A549 (cell line): ENCODE measurements at places on chromosomes 5 and 9.
A peak's percentile ranks its signal among the peaks of the same experiment; 100 is the strongest.

DNA sequence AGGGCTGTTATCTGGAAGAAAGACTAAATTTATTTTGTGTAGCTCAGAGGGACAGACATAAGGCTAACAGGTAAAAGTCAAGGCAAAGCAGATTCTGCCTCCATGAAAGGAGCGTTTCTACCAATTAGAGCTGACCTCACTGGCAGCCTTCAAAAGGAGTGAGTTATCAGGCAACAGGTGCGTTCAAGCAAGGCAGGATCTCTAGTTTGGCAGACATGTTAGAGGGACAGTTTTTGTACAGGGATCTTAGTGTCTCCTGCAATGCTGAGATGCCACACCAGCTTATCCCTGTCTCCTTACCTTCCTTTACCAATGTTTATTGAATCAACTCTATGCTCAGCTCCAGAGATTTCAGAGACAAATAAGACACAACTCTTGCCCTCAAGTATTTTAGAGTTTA lies 73.8 kb downstream of the NRG2 start:
- DNase-seq = no peak

GRCh38 chr9:110650261-110650660 lies 18.3 kb upstream of the MUSK start:
- no peak for DNase-seq

GRCh38 chr9:127050591-127051001 lies 71.8 kb downstream of the ANGPTL2 start:
- DNase-seq = no peak

- no peak for DNase-seq
Measured at GRCh38 chr5:75847561-75848021, 130.4 kb upstream of the POC5 start.

DNA sequence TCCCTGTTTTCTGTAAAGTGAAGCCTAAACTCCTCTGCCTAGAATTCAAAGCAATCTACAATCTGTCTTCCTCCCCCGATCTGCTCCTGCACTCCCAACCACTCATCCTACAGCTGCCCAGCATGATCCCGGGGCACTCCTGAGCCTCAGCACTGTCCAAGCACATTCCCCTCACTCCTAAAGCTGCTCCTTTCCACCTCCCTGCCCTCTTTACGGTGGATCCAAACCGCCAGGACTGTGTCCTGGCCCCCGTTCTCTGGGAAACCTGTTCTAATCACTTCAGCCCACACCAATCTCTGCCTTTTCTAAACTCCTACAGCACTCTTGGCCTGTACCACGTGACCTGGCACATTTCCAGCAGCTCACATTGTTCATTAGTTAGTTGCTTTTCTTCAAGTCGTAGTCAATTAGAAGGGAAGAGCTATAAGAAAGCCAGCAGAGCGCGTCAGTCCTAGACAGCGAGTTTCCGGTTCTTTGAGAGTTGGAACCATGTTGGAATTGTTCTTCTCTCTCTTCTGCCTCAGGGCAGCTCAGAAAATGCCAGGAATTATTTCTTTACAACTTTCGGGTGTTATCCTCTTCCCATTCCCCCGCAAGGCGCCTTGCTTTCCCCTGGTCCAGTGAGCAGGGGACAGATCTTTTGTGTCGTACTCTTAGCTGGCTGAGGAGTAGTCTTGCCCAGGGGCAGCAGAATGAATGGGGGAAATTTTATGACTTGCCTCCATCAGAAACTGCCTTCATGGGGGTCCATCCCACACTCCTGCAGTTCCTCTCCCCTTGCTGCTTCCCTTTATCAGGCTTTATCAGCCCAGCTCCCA lies 60.7 kb downstream of the NRG2 start:
- no peak for DNase-seq

- no peak for DNase-seq
Measured at GRCh38 chr5:154780128-154780527, 25.0 kb downstream of the LARP1 start.

DNA sequence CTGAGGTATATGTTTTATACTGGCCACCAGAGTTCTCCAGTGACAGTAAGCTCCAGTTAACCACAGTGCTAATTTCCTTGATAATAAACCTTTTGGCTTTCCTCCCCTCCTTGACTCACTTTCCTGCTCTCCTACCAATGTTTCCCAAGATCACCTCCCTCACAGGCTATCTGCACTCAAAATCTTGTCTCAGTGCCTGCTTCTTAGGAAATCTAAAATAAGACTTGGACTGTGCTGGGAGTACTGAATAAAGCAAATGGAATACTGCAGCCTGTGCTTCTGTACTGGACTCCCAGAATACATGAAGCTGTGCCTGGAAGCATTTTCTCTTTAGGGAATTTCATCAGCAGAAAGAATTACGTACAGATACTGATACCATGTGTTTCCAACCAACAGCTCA lies 1.7 kb upstream of the DCP2 start:
- DNase-seq = no peak

DNA sequence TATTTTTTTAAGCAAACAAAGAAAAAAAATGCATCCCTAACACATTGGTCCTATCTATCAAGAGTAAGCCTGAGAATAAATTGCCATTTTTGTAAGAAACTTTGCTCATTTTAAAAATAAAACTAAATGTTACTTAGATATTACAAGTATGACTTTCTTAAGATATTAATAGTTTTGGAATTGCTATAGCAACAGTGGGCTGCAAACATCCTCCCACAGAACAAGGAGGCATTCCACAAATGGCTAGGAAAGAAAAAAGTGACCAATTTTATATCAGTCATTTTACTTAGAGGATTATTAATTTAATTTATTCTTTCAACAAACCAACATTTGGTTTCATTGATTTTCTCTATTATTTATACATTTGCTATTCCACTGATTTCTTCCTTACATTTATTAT lies 63.7 kb downstream of the LURAP1L start:
- no peak for DNase-seq

- no peak for DNase-seq
Measured at GRCh38 chr5:44885903-44886302, 77.2 kb downstream of the MRPS30 start.

DNA sequence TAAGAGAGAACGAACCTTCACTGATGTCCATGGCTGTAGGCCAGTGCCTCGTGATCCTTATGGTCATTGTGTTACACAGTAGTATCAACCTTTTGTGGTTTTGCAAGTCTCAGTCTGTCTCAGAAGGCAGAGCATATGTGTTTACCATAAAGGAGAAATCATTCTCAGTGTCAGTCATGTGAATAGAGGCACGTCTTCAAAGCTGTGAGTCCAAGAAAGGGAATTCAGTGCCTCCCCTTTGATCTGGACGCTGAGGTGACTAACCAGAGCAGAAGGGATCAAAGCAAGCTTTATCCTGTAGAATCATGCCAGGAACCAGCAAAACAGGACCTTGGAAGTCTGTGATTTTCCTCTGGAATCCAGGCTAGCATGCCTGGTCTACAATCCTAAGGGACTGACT lies 433.9 kb downstream of the DNAH5 start:
- DNase-seq = no peak

GRCh38 chr9:109452761-109453160 lies 45.3 kb downstream of the PTPN3 start:
- DNase-seq = peak; percentile 44

- no peak for DNase-seq
Measured at GRCh38 chr9:90598191-90598590, 44.4 kb downstream of the DIRAS2 start.

DNA sequence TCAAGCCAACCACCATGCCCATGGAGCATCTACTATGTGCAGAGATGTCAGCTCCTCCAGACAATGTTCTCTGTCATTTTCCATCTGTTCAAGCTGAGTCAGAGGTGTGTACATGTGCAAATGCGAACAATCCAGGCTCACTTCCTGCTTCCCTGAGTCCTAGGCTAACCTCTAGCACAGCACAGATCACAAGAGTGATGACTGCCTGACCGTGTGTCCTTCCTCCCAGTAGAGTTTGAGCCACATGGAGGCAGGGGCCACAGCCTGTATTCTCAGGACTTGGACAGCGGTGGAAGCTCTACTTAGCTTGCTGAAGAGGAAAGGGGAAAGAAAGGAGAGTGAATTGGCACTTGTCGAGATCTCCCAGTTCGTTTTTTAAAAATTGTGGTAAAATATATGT lies 87.2 kb downstream of the KCNIP1 start:
- no peak for DNase-seq

- DNase-seq = no peak
Measured at GRCh38 chr5:82519558-82519957, 241.4 kb upstream of the RPS23 start.

- no peak for DNase-seq
Measured at GRCh38 chr9:72151104-72151503, 1.9 kb downstream of the GDA start.

GRCh38 chr5:169147534-169147933 lies 153.4 kb downstream of the SLIT3 start:
- no peak for DNase-seq

GRCh38 chr5:8473827-8474568 lies 605.0 kb downstream of the MTRR start:
- DNase-seq = no peak

DNA sequence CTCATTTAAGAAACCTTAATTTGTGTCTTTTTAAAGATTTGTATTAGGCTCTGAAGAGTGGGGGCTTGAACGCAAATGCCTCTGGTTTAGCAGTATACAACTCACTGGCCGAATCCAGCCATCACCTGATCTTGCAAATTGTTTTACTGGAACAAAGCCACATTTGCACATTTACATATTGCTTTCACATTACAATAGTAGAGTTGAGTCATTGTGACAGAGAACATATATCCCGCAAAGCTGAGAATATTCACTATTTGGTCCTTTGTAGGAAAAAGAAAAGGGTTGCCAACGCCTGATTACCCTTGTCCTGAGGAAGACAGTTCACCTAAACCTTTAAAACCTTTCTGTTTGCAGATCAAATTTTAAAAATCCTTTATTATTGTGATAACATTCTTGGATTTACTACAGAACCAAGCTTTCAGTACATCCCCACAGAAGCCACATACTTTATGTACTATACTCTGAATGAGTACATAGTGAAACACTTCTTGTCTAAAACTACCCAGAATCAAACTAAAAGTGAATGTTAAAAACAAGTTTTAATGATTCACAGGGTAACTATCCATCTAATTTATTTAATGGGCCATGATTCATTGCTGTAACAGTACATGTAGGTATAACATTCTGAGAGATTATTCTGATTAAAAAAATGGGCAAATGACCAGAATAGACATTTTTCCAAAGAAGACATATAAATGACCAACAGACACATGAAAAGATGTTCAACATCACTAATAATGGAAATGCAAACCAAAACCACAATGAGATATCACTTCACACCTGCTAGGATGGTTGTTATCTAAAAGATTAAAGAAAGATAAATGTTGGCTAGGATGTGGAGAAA lies 161.0 kb downstream of the SLC25A46 start:
- DNase-seq = no peak

GRCh38 chr5:176632745-176633144 lies 2.3 kb downstream of the EIF4E1B start:
- DNase-seq = no peak

DNA sequence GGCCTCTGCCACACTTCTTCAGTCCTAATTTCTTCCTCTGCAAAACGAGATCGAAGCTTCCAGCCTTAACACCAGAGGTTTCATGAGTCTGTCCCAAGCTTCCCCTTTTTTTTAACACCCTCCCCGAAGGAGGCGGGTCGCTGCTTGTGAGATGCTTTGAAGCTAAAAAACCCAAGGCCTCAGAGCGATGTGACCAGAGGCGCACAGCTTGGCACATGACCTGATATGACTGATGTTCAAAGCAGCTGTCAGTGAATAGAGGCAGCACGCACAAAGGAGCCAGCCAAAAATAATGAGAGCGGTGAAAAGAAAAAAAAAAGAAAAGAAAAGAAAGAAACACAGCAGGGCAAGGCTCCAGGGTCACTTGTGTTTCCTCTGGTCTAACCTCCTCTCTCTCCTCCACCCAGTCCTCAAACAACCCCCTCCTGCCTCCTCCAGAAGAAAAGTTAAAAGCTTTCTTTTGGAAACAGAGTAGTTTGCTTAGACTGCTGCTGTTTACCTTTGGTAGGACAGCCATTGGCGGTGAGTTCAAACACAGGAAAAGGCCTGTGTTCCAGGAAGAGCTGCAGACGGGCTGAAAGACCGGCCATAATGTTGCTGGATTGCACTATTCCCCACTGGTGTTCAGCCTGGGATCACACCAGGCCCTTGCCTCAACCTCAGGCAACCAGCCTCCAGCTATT lies 10.9 kb upstream of the ZNF366 start:
- DNase-seq = no peak

DNA sequence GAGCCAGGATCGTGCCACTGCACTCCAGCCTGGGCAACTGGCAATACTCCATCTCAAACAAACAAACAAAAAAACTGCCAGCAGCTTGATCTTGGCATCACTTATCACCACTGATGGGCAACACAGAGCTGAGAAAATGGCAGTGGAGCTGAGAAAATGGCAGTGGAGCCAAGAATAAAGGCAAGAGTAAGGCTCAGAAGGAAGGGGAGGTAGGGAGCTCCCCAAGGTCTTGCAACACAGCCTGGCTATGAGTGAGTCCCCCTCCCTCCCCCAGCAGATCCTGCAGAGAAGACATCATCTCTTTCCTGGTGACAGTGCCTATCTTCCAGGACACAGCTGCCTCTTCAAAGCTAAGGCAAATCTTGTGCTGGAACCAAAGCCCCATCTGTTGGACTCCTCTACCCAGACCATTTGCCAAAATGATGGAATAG lies 70.3 kb downstream of the UGCG start:
- no peak for DNase-seq

- DNase-seq = no peak
Measured at GRCh38 chr9:34988218-34989002, 1.1 kb upstream of the DNAJB5 start.

GRCh38 chr9:111436571-111436970 lies 47.6 kb downstream of the ECPAS start:
- no peak for DNase-seq

- DNase-seq = no peak
Measured at GRCh38 chr9:129281506-129282145, 103.6 kb upstream of the IER5L start.

GRCh38 chr5:172238334-172238733 lies 44.4 kb downstream of the EFCAB9 start:
- DNase-seq = no peak
